Gastroesophageal sphincter (tissue), 4 donors: ENCODE measurements at places on chromosomes 5 and 9. TPM values are rescaled to one million over a fixed set of nuclear protein-coding genes. Genes with fewer than 3 reads are reported as not detected.

DNA sequence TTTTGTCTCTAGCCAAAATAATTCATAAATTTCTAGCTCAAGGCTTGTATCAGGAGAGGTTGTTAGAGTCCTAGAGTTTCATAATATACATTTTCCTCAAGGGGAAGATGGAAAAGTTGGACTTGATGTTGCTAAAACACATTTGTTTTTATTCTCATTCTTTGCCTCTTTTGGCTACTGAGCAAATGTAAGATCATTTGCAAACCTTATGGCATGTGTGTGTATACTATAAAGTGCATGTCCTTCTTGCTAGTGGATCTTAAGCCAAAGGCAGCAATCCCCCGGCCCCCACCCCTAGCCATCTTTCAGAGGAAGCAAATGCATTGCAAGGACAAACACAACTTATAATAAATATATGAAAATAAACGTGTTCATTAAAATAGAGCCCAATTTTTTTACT lies 43.0 kb downstream of the ADAMTSL1 start:
- ATAC-seq = no peak

Gene IL17B
- total RNA-seq = 2.3 TPM

GRCh38 chr9:134770972-134771971 lies 109.3 kb upstream of the FCN2 start:
- ATAC-seq = no peak

DNA sequence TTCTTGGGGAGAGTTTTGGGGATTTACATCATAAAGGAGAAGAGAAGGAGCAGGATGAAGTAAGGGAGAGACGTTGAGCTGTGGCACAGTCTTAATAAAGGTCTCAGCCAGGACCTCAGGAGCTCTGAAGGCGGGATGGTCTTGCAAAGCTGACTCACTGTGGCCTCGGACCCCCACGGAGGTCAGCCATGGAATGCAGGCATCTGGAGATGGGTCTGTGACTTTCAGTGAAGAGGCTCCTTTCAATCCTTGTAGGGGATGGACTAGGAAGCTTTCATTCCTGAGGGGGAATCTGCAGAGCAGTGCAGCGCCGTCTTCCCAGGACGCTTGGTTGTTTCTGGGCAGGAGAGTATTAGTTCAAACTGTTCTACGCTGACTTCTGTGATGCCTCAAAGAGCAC lies 65.7 kb upstream of the BASP1 start:
- ATAC-seq = no peak

GRCh38 chr5:115387816-115388215 lies 91.4 kb upstream of the CCDC112 start:
- no peak for ATAC-seq

- ATAC-seq = no peak
These were observed 2.5 kb upstream of the ZNF346 start for GRCh38 chr5:177020033-177020432.

DNA sequence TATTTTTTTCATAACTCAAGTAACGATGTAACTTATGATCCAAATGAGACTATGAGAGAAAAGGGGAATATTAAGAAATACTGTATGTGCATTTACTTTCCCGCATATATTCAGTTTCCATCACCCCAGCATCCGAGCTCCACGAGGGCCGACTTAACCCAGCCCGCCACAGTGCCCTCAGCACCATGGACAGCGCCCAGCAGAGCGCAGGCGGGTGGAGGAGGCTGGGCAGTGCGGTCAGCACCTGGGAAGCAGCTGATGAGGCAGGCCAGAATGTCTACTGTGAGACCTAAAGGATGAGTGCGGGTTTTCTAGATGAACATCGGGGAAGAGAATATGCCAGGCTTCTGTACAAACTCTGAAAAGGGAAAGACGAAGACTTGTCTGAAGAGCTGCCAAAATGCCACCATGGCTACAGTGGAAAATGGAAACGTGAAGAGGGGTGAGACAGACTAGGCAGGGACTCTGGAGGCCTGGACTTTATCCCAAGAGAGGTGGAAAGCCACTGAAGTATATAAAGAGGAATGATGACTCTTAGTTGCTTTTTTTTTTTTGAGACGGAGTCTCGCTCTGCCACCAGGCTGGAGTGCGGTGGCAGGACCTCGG lies 34.5 kb upstream of the MED27 start:
- ATAC-seq = peak; percentile 50

Gene DNM1
- 22.3 TPM for total RNA-seq

DNA sequence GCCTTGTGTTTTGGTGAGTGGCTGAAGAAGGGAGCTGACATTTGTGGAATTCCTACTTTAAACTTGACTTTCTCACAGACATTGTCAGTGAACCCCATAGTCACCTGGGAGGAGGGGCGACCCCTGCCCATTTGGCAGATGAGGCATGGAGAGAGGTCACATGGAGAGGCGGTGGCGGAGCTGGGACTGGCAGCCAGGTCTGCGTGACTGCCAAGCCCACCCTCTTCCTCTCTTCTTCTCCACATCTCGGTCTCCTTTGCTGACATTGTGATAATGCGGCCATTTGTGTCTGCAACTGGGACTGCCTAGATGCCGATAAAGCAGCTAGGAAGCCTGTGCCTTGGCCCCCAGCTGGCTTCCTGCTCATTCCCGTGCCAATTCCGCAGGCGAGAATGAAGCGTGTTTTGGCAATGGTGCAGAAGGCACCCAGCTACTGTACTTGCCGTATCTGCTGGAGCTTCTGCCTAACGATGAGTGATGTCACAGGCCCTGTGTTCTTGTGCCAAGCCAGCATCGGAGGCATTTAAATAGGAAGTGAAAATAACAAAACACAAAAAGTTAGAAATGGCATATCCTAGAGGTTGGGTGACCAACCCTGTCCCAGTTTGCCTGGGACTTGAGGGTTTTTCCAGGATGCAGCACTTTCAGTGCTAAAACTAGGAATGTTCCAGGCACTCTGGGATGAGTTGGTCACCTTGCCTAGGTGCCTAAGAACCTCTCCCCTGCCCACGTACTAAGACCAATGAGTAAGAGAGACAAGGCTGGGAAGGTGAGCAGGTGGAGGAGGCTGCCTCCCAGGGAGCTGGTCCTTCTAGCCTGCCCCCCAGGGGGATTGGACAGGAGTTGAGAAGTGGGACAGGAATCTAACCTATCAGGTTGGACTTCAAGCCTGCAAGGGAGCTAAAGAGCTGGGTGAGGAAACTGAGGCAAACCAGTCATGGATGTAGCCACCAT lies 23.6 kb downstream of the OLFML2A start:
- peak; percentile 38 for ATAC-seq

Gene CRHBP
- 4.0 TPM for total RNA-seq

Gene GMCL2
- not detected for total RNA-seq

- ATAC-seq = no peak
These were observed 704 bp downstream of the CCDC112 start for GRCh38 chr5:115295777-115296123.

Gene AK8
- 0.57 TPM for total RNA-seq

GRCh38 chr9:110069326-110070248 lies 138.4 kb downstream of the C9orf152 start:
- ATAC-seq = peak; percentile 64

Gene CMYA5
- 3.2 TPM for total RNA-seq

Gene PCDHGC4
- total RNA-seq = 12.9 TPM

Gene SLC36A1
- total RNA-seq = 7.0 TPM
